GM04504 (cell line): ENCODE measurements at places on chromosomes 12 and 14.

GRCh38 chr14:57383125-57383745 is 7.2 kb upstream of the NAA30 start:
- DNase-seq: no peak

- no peak for DNase-seq
Observed at GRCh38 chr14:100111931-100112704, 46.9 kb downstream of the EVL start.

- DNase-seq: no peak
Observed at GRCh38 chr14:35123388-35123703, 994 bp downstream of the PRORP start.

DNA sequence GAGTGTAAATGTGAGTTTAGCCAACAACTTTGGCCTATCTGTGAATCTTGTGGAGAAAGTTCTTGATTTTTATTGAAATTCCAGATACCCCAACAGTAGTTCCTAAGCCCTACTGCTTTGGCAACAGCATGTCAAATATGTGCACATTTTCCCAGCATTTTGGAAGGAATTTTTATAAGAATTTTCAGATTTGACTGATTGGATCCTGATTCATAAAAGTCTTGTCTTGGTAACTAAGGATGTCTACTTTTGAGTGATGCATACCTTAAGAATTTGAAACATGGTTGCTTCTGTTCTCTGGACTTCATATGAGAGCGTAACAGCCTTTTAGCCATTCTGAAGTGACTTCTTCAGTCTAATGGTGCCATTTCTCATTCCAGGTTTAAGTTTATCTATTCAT is 106.7 kb downstream of the ANO4 start:
- no peak for DNase-seq

- DNase-seq: peak; percentile 33
Observed at GRCh38 chr14:64720131-64720576, 15.9 kb downstream of the PLEKHG3 start.

DNA sequence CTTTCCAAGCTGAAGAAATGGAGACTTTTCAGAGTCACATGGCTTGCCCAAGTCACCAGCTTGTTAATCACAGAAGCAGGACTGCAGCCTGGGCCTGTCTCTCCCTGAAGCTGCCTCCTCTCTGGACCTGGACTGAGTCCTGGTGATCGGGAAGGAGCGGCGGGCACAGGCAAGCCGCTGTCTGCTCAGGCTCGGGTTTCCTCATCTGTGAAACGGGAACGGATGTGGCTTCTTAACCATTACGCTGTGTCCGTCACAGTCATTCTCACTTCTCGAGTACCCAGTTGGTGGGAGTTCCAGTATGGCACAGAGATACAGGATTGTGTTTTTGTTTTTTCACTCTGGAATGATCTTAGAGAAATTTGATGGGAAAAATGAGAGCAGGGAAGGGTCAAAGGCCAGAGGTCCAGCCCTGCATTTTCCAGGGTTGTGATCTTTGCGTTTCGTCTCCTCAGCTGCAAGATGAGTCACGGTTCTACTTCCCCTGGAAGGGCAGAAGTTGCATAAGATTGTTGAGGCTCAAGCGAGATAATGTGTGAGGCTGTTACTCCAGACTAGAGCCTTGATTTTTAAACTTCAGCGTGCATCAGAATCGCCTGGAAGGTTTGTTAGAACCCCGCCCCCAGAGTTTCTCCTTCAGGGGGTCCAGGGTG is 7.6 kb upstream of the LRTM2 start:
- DNase-seq: no peak

DNA sequence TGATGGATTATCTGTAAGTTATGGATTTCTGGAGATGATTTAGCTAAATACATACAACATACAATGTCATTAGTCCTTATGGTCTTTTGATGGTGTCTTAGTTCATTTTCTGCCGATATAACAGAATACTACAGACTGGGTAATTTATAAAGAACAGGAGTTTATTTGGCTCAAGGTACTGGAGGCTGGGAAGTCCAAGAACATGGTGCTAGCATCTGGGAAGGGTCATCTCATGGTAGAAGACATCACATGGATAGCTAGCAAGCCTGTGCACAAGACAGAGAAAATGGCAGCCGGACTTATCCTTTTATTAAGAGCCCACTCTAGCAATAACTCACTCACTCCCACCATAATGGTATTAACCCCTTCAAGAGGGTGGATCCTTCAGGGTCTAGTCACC is 24.2 kb downstream of the KLHL28 start:
- DNase-seq: no peak

- no peak for DNase-seq
Observed at GRCh38 chr14:104722938-104723650, 935 bp upstream of the ADSS1 start.

DNA sequence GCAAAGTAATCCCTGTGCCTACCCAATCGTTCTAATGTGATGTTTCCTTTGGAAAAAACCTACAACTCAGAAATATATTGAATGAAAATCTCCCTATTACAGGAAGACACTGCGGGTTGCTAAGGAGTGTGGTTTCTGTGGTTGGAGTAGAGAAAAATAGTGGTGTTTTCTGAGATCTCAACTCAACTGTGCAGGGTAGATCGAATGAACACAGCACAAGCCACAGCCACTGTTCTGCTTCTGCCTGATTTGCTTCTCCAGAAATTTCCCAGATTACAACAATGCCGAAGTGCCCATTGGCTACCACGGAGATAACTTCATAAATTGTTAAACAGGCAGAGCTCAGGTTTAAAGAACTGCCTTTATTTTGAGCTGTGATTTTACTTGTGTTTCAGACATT is 480.4 kb downstream of the DIO2 start:
- DNase-seq: no peak
